ENCODE measurements at places on chromosomes 6 and 20.
A peak's percentile ranks its signal among the peaks of the same experiment; 100 is the strongest.

DNA sequence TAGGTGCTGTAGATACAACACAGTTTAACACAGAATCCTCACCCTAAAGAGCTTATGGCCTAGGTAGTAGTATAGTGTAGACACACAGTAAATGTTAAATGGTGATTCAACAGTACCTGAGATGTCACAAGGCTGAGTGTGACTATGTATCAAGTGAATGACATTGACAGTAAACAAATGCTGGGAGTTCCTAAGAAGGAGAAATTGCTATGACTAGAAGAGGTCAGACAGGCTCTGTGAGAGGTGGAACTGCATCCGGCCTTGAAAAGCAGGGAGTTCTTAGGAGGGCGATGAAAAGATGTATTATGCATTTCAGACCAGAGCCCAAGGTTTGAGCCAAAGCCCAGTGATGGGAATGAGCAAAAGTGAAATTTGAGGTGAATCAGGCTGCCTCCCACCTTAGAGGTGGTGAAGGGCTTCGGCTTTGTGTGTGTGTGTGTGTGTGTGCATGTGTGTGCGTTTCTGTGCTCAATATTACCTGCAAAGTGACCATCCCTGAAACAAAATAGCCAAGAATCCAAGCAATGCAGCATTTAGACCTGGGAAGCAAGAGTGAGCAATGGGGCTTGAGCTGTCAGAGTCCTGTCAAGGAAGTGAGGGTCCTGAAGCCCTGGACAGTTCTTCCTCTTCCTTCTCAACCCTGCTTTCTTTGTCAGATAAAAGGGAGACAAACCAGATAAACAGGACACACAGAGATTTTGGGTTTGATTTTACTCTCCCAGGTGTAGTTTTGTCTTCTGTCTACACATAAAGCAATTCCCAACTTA, 32.3 kb upstream of the CITED2 start:
- no peak for DNase-seq

GRCh38 chr6:98828211-98828788, 6.1 kb upstream of the POU3F2 start:
- DNase-seq = no peak

- DNase-seq = no peak
These were observed 8.8 kb upstream of the CD93 start for GRCh38 chr20:23094927-23095326.

- DNase-seq = peak; percentile 66
These were observed 65.5 kb downstream of the ARID1B start for GRCh38 chr6:156842598-156843250.

DNA sequence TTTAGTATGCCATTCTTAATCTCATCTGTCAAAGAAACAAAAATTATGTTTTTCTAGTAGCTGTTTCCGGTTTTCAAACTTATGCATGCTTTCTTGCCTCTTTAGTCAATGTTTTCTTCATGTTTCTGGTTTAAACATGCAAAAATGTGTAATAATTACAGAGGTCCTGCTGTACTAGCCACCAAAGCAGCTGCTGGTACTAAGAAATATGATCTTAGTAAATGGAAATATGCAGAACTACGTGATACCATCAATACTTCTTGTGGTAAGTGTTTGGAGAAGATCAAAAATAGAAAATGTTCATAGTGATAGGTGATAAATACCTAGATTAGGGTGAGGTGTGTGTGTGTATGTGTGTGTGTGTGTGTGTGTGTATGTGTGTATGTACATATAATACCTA, 158.4 kb downstream of the MYO6 start:
- no peak for DNase-seq

- peak; percentile 58 for DNase-seq
These were observed 144.5 kb downstream of the LPA start for GRCh38 chr6:160519603-160520042.

DNA sequence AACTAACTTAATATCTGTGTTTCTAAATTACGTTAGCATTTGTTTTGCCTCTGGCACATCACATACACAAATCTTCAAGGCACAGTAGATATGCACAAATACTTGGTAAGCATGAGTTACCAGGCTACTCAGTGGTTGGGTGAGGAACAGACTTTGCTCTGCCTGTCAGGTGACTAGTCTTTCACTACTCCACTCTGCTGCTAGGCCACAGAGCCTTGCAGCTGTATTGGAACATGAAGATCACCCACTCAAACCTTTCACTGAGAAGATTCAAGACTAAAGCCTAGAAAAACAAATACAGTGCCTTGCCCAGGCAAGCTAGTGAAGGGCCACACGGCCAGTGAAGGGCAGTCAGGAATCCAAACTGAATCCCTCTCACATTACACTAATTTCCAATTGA, 47.0 kb downstream of the DTNBP1 start:
- no peak for DNase-seq

- peak; percentile 79 for DNase-seq
These were observed 36.2 kb upstream of the RGS17 start for GRCh38 chr6:153167061-153167891.

GRCh38 chr6:56793938-56794337, 151.2 kb upstream of the DST start:
- no peak for DNase-seq

GRCh38 chr20:41205313-41205712, 68.0 kb downstream of the PLCG1 start:
- no peak for DNase-seq

GRCh38 chr6:170082067-170082466, 208.8 kb downstream of the DLL1 start:
- no peak for DNase-seq

GRCh38 chr20:50272030-50272723, 81.5 kb downstream of the CEBPB start:
- DNase-seq = no peak

Measured in endothelial cell of umbilical vein (primary cell).